Pons (tissue), 1 donor: ENCODE measurements at places on chromosomes 5 and 9.

- DNase-seq = no peak
Observed at GRCh38 chr5:166750376-166750775, 1541.1 kb upstream of the WWC1 start.

GRCh38 chr5:173232499-173233346 is 2.3 kb downstream of the NKX2-5 start:
- DNase-seq = no peak

GRCh38 chr5:143275512-143276363 is 127.7 kb downstream of the NR3C1 start:
- no peak for DNase-seq

GRCh38 chr5:42721484-42721883 is 35.1 kb upstream of the CCDC152 start:
- DNase-seq = no peak

- no peak for DNase-seq
Observed at GRCh38 chr5:94329115-94329514, 289.3 kb downstream of the KIAA0825 start.

DNA sequence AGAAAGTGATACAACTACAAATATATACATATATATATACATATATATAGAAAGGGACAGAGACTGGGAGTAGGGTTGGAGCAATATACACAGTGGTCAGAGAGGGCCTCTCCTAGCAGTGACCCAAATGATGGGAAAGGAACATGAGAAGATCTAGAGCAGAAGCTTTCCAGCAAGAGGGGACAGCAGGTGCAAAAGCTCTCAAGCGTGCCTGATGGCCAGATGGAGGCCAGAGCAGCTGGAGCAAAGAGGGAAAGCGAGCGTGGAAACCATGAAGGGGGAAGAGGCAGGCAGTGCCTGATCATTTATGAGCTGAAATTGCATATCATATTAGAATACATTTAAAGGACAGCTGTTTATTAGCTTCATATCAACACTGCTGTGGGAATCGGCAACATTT is 7.6 kb upstream of the GRPEL2 start:
- DNase-seq = no peak

DNA sequence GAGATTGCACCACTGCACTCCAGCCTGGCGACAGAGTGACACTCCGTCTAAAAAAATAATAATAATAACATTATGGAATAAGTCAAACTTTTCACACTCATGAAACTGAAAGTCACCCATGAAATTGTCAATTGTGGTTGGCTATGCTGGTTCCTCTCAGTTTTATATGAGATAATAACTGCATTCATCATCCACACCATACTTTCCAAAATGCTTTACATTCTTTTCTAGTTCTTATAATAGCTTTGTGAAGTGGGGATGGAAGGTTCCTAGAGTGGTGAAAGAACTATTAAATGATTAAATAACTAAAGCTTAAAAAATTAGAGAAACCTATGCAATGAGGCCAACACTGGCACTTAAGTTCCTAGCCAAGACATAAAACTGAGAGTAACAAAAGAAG is 12.6 kb upstream of the ASPN start:
- DNase-seq = no peak
